Tracheal epithelial cell (primary cell): ENCODE measurements at places on chromosomes 7 and 10. TPM values are rescaled to one million over a fixed set of nuclear protein-coding genes. Genes with fewer than 3 reads are reported as not detected.

BTBD16 gene
- not detected in 2 replicates for total RNA-seq

ASB4 gene
- not detected in 2 replicates for total RNA-seq

LIPF gene
- not detected in 2 replicates for total RNA-seq

CNNM1 gene
- under 0.01 and 0.21 TPM in 2 replicates for total RNA-seq

PCLO gene
- total RNA-seq: 0.48 and 2.6 TPM in 2 replicates

SCIN gene
- total RNA-seq: 0.21 and 5.3 TPM in 2 replicates

GNAT3 gene
- total RNA-seq: not detected in 2 replicates
